GDM1 (cell line): ENCODE measurements at places on chromosomes 1 and 21.

DNA sequence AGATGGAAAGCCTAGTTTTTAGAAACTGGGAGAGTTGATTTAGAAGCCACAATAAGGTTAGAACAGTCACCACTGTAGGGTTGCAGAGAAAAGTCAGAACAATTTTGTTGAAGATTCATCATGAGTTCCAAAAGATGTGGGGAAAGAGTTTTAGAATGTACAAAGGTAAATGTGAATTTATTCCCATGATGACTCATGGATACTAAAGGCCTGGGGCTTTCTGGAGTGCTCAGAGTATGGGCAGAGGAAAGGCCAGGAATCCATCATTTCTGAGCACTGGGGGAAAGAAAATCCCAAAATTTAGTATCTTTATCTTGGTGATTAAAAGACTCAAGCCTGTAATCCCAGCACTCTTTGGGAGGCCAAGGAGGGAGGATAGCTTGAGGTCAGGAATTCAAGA lies 17.8 kb downstream of the YBX1 start:
- DNase-seq: no peak

DNA sequence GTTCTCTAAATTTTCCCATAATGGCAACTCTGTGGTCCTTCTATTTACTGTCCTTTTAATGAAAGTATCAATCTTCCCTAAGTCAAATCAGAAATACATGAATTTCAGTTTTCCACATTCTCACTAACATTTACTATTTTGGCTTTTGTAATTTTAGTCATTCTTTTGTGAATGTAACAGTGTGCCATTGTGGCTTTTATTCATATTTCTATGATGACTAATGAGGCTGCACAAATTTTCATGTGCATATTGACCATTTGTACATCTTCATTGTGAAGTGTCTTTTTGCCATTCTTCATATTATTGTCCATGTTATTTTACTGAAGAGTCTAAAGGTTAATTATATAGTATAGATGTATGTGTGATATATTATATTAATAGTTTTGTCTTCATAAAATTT lies 431.0 kb upstream of the BRINP3 start:
- DNase-seq: no peak

DNA sequence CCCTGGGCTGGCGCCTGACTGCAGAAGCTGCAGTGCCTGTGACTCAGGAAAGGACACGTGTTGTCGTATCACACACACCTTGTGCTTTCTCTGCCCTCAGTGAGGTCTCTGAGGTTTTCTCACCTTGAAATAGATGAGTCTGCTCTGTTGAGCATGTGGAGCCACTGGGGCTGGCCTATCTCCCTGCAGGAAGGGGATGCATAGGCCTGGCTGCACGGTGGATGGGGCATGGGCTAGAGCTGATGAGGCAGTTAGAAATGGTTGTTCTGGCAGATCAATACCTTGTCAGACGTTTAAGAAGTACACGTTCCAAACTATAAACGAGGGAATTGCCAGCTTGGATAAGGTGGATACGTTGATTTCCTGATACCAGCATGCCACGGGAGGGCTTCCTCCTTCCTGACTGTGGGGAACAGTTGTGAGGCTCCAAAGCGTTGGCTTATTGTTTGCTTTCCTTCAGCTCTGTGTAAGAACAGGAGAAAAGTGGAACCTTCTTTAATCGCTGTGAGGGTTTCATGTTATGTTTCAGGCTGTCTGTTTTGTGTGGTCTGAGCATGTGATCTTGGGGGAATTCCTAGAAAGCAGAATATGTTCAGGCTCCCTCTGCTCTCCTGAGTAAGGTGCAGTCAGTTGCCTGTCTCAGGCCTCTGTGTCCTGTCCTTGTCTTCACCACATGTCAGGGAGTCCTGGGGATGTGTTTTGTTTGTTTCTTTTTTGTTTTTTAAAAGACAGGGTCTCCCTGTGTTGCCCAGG lies 44.8 kb downstream of the PCNT start:
- no peak for DNase-seq

- no peak for DNase-seq
These were observed at the start of gene TMEM79 for GRCh38 chr1:156284112-156284511. TSS of gene TMEM79 (plus strand) at chr1:156284325. CDS start at chr1:156285227, 902 bp downstream.

- DNase-seq: no peak
These were observed 119.0 kb downstream of the PDE4B start for GRCh38 chr1:65911679-65912078.

DNA sequence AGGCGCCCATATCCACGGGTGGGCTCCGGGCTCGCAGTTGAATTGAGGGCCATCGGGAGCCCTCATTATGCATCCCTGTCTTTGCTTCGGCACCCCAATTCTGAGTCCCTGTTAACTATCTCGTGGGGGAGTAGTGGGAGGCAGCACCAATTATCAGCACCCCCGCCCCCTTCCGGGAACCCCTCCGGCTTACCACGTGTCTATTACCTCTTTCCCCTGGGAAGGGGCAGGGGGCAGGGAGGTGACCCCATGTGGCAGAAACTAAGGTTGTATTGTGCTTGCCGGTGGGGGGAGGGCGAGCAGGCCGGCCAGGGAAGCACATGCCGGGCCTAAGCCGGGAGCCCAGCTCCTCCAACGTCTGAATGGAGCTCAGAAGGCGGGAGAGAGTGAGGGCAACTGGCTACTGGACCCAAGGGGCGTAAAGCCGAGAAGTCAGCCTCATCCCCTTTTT lies 1.0 kb downstream of the LIN28A start:
- DNase-seq: no peak

DNA sequence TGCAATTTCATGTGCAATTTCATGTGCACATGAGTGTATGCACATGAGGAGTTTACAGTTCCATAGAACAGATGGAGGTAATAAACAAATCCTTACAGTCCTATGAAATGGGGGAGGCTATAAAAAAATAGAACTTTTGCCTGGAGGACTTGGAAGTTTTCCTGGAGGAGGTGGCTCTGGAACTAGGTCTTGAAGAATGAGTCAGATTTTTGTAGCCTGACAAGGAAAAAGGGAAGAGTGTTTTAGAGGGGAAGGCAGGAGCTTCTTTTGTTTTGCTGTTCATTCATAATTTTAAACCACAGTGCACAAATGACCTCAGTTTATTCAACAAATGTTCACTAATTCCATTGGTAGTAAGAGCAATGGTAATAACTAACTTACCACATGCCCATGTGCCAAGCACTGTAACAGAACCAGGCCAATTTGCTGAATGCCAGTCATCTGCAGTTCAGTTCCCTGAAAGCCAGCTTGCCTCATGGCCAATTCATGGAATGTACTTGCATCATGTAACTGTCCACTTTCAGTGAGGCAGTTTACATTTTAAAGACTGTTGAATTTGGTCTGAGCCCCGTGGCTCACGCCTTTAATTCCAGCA lies 2.7 kb downstream of the DIO1 start:
- no peak for DNase-seq

DNA sequence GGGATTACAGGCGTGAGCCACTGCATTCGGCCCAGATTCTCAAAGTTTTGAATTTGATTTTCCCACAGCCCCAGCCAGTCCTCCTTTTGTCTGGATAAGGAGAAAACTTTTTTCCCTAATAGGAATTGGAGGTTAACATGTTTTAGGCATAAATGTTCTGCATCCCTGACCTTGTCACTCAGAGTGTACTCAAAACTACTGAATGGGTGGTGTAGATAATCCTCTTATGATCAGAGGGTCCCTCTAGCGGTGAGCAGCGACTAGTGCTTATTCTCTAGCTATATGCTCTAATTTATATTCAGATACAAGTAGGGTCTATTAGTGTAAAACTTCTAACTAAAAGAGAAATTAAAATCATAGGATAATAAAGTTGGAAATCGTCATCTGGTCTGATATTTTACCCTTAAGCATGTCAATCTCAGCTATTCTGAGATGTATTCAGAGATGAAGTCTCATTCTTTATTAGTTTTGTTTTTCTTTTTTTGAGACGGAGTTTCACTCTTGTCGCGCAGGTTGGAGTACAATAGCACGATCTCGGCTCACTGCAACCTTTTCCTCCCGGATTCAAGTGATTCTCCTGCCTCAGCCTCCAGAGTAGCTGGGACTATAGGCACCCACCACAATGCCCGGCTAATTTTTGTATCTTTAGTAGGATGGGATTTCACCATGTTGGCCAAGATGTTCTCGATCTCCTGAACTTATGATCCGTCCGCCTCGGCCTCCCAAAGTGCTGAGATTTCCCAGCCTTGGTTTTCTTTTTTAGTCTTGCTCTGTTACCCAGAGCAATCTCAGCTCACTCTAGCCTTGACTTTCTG lies 2.7 kb upstream of the PSMD4 start:
- peak; percentile 66 for DNase-seq

DNA sequence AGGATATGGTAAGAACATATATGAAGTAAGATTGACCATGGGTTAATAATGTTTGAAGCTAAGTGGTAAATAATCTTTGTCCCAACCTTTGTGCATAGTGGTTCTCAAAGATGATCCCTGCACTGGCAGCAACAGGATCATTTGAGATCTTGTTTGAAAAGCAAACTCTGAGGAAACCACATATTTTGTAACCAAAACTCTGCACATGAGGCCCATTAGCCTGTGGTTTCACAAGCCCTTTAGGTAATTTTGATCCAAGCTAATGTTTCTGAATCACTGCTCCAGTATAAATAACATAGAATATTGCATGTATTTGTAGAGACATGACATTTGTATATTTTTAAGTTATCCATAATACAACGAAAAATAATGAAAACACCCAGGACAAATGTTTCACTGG lies 147.9 kb upstream of the RGS18 start:
- no peak for DNase-seq

DNA sequence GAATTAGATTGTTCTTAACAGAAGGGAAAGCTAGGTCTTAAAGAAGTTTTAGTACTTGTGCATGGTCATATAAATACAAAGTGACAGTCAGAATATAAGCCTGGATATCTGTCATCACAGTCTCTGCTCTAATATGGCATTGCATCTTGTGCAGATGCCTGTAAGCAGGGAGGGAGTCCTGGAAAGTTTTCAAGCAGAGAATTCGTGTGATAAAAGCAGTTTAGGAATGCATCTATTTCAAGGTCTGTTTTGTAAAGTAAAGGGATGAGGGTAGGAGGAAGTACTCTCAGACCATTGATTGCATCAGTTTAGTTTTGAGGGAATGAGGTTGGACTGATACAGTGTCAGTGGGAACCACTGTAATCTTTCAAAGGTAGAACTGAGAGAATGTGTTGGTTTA lies 30.6 kb downstream of the IARS2 start:
- no peak for DNase-seq

GRCh38 chr1:183417772-183418491 lies at the start of gene NMNAT2:
TSS of gene NMNAT2 (minus strand) at chr1:183418380. CDS start at chr1:183418267, 113 bp downstream.
- no peak for DNase-seq

DNA sequence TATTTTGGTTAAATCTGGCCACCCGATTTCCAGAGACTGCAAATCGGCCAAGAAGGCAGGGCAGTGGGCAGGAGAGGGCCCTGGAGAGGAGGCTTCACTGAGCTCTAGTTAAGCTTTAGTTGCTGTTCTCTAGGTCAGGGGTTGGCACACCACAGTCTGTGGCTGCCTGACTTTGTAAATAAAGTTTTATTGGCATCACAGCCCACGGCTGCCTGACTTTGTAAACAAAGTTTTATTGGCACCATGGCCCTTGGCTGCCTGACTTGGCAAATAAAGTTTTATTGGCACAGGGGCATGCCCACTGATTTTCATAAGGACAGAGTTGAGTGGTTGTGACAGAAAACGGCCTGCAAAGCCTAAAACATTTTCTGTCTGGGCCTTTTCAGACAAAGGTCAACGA lies 19.7 kb downstream of the AJAP1 start:
- DNase-seq: no peak

DNA sequence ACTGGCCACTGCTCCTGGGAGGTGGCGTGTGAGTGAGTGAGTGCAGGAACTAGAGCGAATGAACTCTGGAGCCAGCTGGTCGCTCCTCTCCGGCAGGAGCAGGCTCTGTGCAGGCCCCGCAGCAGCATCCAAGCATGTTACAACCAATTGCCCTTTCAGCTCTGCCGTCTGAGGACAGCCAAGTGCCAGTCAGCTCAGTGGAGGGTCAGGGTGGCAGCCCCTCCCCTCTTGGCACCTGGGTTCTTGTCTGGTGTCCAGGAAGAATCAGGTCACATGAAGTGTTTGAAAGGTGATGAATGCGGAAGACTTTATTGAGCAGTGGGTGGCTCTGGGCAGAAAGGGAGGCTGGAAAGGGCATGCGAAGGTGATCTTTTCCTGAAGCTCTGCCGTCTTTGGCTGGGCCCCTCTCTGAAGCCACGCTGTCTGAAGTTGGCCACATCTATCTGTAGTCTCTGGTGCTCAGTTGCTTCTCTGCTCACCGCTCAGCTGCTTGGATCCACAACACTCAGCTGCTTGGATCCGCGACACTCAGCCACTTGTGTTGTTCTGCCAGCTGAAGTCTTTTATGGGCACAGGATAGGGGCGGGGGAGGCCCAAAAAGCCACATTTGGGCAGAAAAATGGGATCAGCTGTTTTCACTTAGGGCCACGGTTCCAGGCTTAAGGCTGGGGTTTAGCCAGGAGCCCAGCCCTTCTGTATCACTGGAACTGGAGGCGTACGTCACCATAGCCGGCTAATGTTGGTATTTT lies 139.8 kb downstream of the ADSS2 start:
- no peak for DNase-seq

DNA sequence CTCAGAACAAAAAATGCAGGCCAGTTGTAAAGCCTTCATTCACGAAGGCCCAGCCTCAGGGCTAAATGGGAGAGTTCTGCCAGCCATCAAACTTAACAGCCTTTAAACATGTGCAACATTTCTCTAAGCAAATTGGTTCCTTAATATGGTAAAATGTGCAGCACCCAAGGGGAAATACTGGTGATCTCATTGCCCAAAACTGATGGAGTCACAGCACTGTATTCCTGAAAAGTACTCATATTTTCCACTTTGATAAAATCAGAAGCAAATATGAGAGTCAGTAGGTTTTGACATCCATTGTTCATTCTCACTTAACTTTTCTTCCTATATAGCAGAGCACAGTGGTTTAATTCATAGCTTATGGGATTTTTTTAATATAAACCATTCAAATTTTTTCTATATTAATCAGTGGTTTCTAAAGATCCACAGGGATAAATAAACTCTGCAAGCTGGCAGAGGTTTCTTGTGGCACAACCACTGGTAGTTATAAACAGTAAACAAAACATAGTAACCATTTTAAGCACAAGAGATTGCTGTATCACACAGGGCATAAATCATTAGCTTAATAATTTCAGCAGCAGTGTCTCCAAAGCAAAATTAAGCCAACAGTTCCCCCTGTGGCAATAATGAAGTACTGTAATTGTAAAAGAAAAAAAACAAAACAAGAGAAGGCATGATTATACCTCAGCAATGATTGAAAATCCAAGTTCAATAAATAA lies 106.9 kb upstream of the LYPLAL1 start:
- no peak for DNase-seq

- DNase-seq: no peak
These were observed 29.4 kb upstream of the CD101 start for GRCh38 chr1:116971965-116972673.

- DNase-seq: no peak
These were observed 2.4 kb downstream of the DTL start for GRCh38 chr1:212037900-212038299.

DNA sequence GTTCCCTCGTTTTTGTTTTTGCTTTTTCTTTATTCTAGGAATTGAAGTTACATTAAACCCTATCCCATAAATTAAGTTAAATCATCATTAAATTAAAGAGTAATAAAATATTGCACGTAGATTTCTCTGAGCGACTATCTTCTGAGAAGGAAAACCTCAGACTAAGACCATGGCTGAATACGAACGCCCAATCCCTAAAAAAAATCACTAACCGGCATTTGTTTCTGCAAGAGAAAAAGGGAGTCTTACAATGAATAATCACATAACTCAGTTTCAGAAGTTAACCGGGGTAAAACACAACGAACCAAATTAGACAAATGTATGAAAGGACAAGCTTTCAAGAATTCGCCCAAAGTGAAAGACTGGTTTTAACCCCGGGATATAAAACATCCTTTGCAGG lies 1.3 kb downstream of the PIK3R3 start:
- DNase-seq: no peak
